Myocyte (in vitro differentiated cells): ENCODE measurements at places on chromosomes 16 and 17.

- DNase-seq: no peak
Observed at GRCh38 chr17:49387498-49388289, 25.6 kb upstream of the ZNF652 start.

- DNase-seq: peak; percentile 44
Observed at GRCh38 chr17:6574687-6575595, 18.6 kb upstream of the PITPNM3 start.

DNA sequence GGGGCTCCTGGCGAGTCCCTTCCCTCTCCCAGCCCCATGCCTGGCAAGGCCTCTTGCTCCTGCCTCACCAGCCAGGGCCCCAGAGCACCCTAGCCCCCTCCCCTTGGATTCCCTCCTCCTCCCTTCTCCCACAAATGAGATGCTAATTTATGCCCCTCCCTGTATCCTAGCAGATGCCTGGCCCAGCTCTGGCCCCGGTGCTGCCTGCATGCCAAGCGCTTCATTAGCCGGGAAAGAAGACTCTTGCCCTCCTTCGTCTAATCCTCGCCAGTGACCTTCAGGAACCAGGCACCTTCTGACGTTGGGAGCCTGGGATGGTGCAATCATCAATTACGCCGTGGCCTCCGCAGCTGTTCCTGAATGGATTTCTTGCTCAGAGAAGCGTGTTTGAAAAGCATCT lies 127.8 kb downstream of the SDK2 start:
- no peak for DNase-seq

DNA sequence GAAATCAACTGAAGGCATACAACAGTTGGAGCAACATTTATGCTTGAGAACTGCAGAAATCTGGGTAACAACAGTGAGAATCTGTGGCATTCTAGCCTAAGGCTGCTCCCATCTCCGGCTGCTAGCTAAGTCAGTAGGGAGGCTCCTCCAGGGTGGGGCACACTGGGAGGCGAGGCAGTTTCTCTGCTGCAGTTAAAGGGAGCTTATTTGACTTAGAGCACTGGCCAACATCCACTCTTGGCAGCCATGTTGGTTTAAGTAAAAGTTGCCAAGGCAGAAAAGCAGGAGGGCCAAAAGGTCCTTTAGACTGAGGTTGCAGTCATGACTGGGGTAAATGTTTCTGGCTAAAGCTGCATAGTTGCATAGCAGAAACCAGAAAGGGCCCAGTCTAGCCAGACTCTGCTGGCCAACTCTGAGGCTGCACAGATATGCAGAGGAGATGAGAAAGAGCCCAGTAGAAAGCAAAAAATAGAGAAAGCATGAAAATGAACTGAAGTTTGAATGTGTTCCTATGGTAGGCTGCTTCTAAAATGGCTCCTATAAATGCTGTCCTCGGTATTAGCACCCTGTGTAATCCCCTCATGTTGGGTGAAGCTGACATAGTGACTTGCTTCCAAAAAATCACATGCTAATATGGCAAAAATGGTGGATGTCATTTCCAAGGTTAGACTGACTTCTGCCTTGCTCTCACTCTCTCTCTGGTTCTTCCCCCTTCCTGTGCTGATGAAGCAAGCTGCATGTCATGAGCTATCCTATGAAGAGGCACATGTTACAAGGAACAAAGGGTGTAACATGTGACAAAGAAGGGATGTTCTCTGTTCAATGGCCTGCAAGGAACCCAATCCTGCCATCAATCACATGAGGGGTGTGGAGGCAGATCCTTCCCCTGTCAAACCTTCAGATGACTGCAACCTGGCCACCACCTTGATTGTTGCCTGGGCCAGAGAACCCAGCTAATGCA lies 3.7 kb upstream of the C16orf78 start:
- DNase-seq: no peak

- DNase-seq: no peak
Observed at GRCh38 chr17:59300941-59301340, 30.5 kb upstream of the YPEL2 start.

- no peak for DNase-seq
Observed at GRCh38 chr16:12620150-12620549, 183.5 kb downstream of the CPPED1 start.

DNA sequence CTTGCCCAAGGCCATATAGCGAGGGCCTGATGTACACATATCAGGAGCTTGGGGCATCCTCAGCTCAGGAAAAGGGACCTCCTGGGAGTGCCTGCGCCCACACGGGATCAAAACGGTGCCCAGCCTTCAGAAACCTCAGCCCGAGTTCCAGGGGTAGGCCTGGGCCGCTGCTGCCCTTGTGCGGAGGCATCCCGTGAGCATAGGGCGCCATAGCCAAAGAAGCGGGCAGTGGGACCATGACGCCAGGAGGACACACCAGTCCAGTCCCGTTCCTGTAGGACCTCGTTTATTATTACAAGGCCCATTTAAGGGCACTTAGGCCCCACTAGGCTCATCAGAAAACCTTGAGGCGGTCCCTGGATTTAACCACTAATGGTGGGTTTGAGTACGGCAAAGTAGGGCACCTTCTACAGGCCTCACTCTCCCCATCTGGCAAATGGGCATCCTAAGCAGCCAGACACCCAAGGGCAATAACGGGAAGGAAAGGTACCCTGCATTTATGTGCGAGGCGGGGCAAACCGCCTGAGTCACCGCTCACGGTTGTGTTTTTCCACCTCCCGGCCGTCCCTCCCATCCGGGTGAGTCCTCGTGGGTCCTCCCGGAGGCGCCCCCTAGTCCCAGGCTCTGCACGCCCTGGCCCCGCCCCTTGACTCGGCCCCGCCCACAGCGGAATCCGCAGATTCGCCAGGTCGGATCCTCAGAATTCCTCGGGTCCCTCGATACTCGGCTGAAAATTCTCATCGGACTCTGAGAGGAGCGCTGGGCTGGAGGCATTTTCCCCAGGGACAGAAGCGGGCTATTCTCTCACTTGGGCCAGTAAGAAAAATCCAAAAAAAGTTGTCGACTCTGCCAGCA lies 726 bp upstream of the SETD1A start:
- peak; percentile 87 for DNase-seq
